ENCODE measurements at places on chromosomes 2 and 18.

DNA sequence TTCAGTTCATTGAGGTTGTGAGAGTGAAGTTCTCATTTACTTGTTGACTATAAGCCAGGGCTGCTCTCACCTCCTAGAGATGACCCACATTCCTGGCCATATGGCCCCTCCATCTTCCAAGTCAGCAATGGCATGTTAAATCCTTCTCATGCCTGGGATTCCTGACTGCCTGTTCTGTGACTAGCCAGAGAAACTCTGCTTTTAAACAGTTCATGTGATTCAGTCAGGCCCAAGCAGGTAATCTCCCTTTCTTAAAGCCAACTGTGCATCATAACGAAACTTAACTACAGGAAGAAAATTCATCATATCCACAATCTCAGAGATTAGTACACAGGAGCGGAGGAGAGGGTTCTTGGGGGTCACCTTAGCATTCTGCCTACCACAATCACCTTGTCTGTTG is 11.5 kb downstream of the DPP4 start:
- DNase-seq = no peak

GRCh38 chr2:34280606-34281005 is 681.5 kb upstream of the FAM98A start:
- DNase-seq = no peak

DNA sequence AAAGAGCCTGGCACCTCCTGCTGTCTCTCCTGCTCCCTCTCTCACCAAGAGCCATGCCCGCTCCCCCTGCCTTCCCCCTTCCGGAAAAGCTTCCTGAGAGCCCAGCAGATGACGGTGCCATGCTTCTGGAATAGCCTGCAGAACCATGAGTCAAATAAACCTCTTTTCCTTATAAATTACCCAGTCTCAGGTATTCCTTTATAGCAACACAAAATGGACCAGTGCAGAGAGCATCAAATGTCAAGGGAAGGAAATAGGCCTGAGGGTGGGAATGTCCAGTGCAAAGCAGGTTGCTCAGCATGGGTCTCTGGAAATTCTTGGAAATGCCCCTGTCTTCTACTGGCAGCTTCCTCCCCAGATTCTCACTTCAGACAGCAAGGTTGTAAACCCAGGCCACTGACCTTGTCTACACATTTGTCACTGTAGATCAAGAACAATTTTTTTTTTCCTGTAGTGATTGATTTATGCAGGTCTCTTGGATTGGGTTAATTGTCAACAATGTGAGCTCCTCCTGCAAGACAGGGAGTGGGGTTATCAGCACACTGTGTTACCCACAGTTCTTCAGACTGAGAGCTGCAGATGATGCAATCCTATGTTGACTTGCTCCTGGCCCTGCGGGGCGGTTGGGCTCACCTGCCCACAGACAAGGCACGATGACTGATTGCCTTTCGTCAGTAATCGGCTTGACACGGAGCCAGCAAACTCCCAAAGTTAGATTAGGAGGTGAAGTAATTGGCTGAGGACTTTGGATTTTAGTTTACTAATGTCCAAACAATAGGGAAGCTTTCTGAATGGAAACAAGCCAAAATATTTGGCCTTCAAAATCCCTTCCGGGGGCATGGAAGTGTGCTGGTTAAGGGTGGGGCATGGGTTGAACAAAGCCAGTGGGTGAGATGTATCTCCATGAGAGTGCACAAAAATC is 5.4 kb upstream of the BOD1L2 start:
- DNase-seq = no peak

GRCh38 chr2:119819846-119820245 is 60.1 kb downstream of the PTPN4 start:
- no peak for DNase-seq

- DNase-seq = no peak
Observed at GRCh38 chr2:201228271-201228911, 31.9 kb upstream of the CASP8 start.

DNA sequence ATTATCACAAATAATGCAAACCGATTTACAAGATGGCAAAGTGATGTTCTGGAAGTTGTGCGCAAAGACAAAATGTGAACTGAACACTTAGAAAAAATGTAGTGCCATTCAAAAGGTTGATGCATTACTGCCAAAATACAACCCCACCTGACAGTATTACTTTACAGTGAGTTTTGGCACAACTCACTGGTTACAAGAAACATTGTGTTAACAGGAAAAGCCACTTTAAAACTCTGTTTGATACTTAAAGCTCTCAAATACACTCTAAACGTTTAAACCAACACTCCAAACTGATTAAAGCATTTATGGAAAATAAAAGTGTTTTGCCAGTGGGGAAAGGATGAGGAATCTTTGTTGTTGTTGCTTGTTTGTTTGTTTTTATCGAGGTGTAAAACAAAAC is 173.4 kb upstream of the SATB2 start:
- no peak for DNase-seq

GRCh38 chr2:16014041-16014787 is 73.9 kb downstream of the MYCN start:
- DNase-seq = no peak

GRCh38 chr18:78659057-78659456 is 320.6 kb upstream of the SALL3 start:
- DNase-seq = no peak

GRCh38 chr2:120465012-120465700 is 119.2 kb downstream of the INHBB start:
- no peak for DNase-seq

DNA sequence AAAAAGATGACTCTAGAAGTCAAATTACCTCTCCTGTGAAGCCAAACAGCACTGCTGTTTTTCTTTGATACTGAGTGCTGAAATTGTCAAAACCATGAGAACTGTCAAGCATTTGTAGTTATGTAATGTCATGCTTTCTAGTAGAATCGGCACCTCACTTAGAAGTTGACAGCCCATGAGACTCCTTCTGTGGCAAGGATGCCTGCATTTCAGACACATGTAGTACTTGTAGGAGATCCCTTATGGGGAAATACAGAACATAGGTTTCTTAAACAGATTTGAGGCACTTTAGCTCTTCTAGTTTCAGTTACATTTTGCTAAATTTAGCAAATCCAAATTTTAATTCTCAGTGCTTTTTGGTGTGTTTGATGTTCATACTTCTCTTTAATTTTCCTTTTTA is 15.7 kb downstream of the ZNF407 start:
- DNase-seq = no peak

DNA sequence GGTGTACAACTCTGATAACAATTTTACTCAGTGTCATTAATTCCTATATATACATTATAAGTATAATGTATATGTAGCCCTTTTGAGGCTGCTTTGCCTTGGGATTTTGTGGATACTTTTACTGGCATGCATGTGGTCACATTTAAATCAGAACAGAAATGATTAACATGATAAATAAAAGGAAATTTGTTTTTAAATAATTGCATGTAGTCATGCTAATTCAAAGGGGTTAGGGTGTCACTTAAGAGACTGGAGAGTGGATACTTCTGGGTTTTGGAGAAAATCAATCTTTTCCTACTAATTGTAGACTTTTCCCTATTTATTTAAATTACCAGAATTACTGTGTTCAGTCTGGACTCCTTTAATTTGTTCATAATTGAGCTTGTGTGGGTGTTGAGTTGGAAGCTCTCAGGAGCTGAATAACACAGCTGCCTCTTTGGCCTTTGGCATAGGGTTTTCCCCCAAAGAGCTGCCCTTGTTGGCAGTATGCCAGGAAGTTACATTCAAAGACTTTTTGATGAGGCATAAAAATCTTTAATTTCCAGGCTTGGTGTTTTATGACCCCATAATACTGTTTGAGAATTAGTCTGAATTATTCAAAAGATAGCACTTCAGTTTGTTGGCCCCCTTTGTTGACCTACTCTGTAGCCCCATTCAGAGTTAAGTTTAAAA is 484.7 kb upstream of the NRP2 start:
- no peak for DNase-seq

- DNase-seq = no peak
Observed at GRCh38 chr2:28593160-28593755, 97.4 kb downstream of the PLB1 start.

- no peak for DNase-seq
Observed at GRCh38 chr2:215357660-215358059, 45.8 kb downstream of the ATIC start.

DNA sequence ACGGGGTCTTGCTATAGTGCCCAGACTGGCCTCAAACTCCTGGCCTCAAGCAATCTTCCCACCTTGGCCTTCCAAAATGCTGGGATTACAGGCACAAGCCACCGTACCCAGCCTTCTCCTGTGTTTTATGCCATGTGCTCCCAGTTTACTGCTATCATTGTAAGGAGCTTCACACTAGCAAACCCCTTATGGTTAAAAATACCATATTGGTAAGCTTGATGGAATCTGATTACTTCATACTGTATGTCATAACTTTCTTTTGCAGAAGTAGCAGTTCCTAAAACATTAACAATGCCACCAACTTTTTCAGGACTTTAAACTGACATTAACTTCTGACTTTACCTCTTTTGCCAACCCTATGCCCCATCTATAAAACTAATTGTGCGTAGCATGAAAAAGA is 36.2 kb downstream of the HAT1 start:
- DNase-seq = no peak

DNA sequence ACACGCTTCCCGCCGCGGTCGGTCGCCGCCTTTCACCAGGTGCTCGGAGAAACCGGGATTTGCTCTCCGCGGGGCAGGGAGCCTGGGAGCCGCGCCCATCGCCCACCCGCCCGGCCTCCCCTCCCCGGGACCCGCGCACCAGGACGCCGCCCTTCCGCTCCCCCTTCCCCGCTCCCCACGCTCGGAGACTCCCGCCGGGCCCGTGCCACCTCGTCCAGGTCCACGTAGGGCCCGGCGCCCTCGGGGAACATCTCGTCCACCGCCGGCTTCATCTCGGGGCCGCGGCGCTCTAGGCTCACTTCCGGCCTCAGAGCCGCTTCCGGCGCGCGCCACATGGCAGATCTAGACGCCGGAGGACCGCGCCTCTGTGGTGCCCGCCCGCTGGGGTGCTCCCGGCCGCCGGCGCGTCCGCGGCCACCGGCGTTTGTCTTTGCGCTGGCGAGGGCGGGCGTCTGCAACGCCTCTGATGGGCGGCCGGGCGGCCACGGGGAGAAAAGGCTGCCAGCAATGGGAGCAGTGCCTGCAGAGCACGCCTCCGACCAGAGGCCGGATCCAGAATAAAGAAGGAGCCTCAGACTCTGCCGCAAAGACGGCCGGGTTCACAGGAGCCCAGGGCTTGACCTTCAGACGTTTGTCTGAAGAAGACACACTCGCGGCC is at the start of gene COPS9:
COPS9 (minus strand) TSS at position 293 of the 658 bp plus-strand sequence; CDS start at position 272, 21 bp downstream.
- DNase-seq = peak; percentile 96

DNA sequence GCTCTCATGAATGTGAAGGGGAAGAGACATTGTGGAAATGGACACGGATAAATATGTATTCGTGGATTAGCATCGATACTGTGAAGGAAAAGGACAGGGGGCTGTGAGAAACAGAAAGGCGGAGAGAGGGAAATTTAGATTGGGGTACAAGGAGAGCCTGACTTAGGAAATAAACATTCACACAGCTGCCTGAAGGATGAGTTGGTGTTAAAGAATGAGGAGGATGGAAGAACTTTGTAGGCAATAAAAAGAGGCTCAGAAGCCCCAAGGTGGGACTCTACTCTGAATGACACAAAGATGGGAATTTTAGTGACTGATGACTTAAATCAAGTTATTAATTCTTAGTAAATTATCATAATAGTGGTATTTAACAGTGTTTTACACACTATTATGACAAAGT is 10.1 kb downstream of the MYO1B start:
- no peak for DNase-seq

DNA sequence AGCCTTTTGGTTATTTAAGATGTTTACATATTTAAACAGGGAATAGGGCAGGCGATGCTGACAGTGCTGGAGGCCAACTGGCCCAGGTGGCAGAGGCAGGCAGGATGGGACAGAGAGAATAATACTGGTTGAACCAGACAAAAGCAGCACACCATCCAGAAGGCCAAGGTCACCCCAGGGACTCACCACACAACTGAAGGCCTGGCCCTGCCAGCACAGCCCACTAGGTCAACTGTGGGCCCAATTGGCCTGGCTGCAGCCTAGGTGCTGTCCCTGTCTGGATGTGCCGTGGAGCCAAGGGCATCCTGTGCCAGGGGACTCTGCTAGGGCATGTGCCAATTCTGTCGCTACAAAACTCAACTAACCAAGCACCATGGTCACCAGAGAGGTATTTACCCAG is 69.2 kb downstream of the RNF152 start:
- DNase-seq = no peak

DNA sequence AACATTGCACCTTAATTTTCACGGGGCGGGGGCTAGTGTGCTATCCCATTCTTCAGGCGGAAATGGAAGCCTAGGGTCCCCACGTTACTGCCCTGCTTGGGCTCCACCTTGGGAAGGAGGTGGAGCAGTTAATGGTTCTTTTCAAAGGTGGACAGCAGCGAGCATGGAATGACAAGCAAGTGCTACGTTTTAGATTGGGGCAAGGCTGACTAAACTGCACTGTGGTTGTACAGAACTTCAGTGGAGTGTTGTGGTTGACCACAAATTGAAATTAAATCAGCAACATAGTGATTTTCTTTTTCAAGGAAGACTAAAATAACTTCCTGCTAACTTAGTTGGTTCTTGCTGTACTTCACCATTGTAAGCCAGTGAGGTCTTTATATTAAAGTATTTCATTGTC is 47.0 kb downstream of the CHRNA1 start:
- no peak for DNase-seq

DNA sequence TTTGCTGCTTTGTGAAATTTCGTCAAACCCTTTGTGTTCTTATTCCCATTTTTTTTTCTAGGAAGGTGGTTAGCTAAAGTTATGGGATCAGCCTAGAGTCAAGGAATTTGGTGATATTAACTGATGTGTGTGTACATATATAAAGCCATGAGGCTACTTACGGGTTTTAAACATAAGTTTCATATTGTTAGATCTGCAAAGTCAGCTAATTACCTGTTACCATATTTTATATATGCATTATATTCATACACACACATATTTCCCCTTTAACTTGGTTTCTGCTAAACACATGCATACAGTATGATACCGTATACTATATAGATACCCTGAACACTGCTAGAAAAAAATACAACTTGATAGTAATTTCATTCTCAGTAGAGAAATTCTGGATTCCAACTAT is 241.0 kb downstream of the NYAP2 start:
- DNase-seq = no peak

DNA sequence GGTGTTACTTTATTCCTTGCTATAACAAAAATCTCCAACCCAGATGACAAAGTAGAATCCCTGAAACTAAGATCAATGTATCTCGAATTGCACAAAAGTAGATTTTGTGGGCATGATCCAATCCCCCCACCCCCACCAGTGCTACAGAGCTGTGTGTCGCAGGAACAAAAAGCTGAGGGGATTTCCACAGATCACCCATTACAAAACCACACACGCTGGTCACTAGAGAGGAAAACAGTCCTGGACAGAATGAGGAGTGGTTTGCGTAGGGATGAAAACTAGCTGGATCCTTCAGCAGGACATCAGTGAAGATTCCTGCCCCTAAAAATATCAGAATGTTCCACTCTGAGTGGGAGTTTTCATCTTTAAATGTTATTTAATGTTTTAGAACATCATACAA is 165.3 kb upstream of the STK17B start:
- DNase-seq = no peak

DNA sequence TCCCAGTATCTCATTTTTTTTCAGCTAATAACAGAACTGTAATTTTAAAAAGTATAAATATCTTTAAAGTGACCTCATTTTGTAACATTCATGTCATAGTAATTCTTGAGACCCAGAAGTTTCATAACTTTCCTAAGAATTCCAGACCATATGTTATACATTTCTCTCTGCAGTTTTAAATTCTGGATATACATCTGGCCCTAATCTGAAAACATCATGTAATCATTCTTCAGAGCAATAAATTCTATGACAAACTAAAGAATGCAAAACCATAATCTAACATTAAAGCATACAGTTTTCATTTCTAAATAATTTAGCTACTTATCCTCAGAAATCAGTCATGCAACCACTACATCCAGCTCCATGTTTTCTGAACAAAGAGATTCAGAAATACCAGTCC is 198.3 kb upstream of the SLC35G4 start:
- no peak for DNase-seq

All from D341Med (cell line).